Stimulated activated naive CD8-positive, alpha-beta T cell treated with anti-CD3 and anti-CD28 coated beads, Interleukin-15, amount 100 ng/mL, for 72 hours (primary cell): ENCODE measurements at places on chromosomes 11 and 22.

- DNase-seq: peak; percentile 18
Observed at GRCh38 chr11:72834905-72835304, 20.7 kb downstream of the ATG16L2 start.

DNA sequence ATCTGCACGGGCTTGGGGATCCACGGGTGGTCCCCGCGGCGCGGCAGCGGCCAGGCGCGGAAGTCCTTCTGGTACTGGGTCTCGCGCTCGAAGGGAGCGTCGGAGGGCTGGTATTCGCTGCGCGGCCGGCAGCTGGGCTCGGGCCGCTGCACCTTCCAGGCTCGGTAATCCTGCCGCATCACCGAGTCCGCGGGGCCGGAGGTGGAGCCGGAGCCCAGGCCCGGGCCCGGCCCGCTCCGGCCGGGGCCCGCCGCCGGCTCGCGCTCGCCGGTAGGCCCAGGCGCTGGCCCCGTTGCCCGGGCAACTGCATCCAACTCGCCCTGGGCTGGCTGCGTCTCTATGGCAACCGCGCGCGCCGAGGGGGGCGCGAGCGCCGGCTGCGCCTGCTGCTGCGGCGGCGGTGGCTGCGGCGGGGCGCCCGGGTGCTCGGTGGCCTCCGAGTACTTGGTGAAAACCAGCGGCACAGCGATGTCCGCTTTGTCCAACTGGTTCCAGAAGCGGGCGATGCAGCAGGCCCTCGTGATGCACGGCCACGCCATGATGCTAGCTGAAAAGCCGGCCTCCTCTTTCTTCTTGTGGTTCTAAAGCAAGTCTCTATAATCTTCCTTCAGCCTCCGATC is 897 bp downstream of the MAP6 start:
- DNase-seq: peak; percentile 35

GRCh38 chr22:39514373-39514973 is 5.9 kb upstream of the ATF4 start:
- DNase-seq: peak; percentile 29

DNA sequence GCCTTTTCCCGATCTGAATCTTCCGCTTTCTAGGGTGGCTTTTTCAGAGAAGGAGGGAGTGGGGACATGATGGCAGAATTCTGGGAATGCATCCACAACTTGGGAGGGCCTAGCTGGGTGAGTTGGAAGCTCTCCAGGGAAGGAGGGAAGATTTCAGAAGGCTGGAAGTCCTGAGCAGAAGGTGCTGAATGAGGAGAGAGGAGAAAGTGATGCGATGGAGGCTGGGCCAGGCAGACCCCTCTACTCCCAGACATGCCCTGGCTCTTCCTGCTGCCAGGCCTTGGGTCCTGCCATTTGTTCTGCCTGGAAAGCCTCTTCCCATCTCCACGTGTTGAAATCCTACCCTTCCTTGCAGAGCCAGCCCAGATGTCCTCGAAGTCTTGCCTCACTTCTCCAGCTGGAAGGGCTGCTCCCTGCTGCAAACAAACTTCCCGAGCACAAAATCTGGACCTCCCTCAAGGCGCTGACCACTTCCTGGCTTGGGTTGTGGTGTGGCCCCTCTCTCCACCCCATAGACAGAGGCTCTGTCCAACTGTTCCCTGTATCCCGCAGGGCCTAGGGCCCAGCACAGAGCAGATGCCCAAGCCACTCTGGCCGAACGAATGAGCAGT is 16.8 kb downstream of the LRRC32 start:
- peak; percentile 6 for DNase-seq

- no peak for DNase-seq
Observed at GRCh38 chr11:38153985-38154384, 1555.9 kb upstream of the RAG2 start.

- no peak for DNase-seq
Observed at GRCh38 chr11:70314730-70315129, 44.2 kb downstream of the PPFIA1 start.

DNA sequence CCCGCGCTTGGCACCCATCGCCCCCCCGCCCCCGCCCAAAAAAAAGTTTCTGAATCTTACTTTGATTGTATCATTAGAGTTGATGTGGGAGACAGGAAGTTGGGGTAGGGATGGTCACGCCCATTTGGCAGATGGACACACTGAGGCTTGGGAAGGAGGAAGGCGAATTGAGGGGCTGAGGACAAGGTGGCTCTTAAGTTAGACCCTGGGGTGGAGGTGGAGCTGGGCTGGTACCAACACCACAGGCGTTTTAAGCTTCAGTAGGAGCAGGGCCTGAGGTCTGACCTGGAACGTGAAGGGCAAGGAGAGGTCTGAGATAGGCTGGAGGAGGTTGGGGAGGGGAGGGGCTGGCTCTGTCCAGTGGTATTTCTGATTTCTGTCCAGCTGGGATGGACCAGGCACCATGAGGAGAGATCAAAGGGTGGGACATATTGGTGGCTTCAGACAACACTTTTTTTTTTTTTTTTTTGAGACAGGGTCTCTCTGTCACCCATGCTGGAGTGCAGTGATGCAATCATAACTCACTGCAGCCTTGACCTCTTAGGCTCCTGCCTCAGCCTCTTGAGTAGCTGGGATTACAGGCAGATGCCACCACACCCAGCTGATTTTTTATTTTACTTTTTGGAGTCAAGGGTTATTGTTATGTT is 799 bp upstream of the CDC42BPG start:
- no peak for DNase-seq

DNA sequence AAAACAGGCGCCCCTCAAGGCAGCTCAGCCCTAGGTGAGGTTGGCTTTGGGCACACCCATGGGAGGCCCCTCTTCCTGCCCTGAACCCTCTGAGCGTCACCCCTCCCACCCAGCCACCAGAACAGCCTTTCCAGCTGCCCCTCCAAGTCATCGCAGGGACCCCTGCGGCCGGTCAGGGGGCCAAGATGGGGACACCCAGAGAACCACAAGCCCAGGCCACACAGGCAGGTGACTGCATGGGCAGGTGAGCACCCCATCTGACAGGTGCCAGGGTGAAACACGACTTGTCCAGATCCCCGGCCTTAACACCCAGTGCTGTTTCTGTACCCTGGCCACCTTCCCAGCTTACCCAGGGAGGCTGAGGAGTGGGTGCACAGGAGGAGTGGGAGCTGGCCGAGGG is 24.6 kb upstream of the GRAMD4 start:
- DNase-seq: no peak

GRCh38 chr22:33766091-33766490 is 154.2 kb downstream of the LARGE1 start:
- no peak for DNase-seq

DNA sequence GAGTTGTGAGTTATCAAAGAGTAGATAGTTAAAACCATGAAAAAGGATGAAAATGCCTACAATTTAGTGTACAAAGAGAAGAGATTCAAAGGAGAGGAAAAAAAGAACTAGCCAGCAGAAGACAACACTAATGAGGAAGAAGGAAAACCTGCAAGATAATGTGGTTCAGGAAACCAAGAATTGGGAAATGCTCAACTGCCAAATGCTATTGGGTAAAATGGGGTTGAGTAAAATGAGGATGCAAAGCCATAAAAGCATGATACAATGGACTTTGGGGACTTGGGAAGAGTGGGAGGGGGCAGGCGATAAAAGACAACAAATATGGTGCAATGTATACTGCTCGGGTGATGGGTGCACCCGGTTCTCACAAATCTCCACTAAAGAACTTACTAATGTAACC is 7.6 kb upstream of the OR52K2 start:
- DNase-seq: no peak

GRCh38 chr11:12056119-12056518 is 47.7 kb upstream of the DKK3 start:
- no peak for DNase-seq

DNA sequence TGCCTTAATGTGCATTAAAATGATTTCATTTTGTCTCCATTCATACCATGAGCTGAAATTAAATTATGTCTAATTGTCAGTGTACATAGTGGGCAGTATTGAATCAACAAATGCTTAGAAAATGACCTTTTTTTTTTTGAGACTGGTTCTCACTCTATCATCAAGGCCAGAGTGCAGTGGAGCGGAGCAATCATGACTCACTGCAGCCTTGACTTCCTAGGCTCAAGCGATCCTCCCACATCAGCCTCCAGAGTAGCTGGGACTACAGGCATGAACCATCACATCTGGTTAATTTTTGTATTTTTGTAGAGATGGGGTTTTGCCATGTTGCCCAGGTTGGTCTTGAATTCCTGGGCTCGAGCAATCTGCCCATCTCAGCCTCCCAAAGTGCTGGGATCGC is 117.0 kb upstream of the BLID start:
- DNase-seq: no peak

DNA sequence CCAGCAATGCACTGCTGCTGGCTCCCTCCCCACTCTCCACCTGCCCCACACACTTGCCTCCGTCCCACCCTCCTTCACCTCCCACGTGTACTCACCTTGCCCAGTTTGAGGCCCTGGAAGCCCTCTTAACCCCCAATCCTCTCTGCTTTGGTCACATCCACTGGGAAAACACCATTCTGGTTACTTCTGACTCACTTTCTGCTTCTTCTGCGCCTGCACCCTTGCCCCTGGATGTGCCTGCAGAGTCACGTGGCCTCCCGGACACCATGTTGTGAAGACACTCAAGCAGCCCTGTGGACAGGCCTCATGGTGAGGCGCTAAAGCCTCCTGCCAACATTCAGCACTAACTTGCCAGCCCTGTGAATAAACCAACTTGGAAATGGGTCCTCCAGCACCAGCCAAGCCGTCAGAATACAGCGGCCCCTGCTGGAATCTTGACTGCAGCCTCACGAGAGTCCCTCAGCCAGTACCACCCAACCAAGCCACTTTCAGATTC is 2.6 kb upstream of the NAALADL1 start:
- DNase-seq: no peak

DNA sequence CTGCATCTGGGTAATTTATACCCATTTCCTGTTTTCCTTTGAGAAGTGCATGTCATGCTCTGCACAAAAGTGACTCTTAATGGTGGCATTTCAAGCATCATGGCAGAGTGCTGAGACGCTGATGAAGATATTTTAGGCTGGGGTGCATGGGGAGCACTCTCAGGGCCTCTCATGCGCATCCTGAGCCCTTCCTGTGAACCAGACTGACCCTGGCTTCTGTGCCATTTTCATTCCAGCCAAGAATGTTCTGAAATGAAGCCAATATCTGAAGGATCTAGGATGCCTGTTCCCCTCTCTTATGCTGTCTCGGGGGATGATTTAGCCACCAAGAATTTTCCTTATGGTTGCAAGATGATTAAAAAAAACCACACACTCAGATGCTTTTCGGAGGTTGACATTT is 61.5 kb downstream of the MIAT start:
- DNase-seq: no peak

GRCh38 chr11:131064373-131064991 is 148.2 kb upstream of the SNX19 start:
- peak; percentile 25 for DNase-seq

GRCh38 chr11:29612423-29612822 is 404.4 kb downstream of the KCNA4 start:
- DNase-seq: no peak

DNA sequence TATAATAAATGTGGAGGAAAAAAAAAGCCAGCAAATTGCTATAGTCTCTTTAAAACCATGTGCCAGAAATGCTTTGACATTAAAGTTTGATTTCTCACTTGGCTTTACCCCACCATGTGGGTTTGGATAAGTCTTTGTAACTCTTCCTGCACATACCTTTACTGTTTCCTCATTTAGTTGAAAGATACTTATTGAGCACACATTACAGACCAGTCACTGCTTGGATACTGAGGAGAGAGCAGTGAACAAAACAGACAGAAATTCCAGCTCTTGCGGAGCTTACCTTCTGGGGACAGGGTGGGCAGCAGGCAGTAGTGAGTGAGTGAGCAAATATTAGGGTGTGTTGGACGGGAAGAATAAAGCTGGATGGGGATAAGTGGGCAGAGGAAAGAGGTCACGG is 13.7 kb downstream of the PACS1 start:
- DNase-seq: no peak

- no peak for DNase-seq
Observed at GRCh38 chr11:70146299-70146698, 56.8 kb upstream of the FADD start.

DNA sequence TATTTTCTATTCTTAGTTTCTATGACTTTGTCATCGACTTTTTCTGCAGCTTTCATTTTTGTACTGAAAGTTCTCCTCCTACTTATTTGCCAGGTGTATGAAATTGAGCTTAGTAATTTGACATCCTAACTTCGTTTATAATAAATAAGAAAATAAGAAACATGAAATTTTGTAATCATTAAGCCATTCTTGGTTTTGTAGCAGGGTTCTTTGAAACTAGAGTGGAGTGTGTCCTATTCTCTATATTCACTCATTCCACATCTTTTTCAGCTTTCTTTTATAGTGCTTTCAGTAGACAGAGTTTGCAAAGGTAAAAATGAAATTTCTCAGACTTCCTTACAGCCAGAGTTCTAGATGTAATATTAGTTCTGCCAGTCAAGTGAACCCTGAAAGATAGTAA is 47.8 kb downstream of the FANCF start:
- DNase-seq: no peak

DNA sequence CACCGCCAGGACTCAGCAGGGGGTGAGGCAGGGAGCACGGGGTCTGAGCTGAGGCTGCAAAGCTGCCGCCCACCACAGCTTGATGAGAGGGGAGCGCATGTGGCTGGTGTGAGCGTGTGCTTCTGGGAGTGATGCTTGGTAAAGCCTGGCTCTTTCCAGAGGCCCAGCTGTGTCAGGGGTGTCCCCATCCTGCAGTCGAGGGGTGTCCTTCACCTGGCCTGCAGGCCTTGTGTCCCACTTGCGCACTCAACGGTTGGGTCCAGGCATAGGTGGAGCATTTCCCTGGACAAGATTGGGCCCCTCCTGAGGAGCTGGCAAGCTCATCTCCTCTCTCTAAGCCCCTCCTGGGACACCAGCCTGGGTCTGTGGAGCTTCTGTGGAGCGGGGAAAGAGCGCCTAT is 273.9 kb downstream of the TBC1D22A start:
- no peak for DNase-seq

DNA sequence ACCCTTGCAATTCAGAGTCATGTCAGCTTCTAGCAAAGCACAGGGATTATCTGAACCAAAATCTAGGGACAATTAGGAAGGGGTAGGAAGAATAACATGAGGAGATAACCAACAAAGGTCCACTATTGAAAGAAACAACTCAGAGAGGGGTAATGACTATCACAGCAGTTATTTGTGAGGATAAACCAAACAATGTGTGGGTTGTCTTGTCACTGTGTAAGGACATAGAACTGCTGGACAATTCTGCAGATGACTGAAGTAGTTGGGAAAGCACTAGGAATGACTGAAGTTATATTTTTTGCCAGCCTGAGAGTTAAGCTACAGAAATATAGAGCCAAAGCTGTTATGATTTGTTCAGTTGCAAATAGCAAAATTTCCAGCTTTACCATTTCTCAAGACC is 858.4 kb upstream of the CCDC90B start:
- DNase-seq: no peak

DNA sequence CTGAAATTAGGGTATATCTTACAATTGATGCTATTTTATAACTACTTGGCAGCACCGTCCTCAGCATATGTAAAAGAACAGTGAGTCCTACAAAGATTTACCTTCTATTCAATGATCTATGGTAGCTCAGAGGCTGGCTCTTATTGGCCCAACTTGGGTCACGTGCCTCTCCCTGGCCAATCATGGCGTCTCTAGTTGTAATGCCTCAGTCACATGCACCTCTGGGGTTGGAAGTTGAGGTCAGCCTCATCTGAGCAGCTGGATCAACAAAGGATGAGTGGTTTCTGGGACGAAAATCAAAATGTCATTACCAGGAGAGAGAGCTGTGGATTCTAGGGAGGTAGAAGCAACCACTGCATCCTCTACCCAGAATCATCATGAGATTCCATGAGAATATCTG is 22.9 kb upstream of the ASPHD2 start:
- no peak for DNase-seq

- no peak for DNase-seq
Observed at GRCh38 chr11:63767267-63767564, 1.4 kb downstream of the ZFTA start.
